Umbilical cord (tissue), 2 donors: ENCODE measurements at places on chromosomes 4 and X. TPM values are rescaled to one million over a fixed set of nuclear protein-coding genes. Genes with fewer than 3 reads are reported as not detected.

Gene AKAP4
- 0.24 TPM for total RNA-seq

DNA sequence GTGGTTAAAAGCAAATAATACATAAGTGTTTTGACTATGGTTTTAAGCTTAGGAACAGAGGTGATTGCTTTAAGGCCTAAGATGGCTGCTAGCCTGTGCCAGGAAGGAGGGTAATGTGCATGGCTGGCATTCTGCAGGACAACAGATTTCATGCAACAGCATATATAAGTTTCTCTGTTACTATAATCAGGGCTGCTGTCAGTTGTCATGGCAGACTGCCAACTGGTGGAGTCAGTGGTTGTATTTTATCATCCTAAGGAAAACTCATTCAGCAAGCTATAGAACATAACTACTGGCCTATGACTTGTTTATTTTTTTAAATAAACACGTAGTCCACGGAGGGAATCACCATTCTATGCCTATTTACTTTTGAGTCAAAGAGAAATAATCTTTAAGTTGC, 77.7 kb upstream of the DCAF8L1 start:
- DNase-seq = peak; percentile 50

Gene ZFP92
- total RNA-seq = 5.1 TPM

DNA sequence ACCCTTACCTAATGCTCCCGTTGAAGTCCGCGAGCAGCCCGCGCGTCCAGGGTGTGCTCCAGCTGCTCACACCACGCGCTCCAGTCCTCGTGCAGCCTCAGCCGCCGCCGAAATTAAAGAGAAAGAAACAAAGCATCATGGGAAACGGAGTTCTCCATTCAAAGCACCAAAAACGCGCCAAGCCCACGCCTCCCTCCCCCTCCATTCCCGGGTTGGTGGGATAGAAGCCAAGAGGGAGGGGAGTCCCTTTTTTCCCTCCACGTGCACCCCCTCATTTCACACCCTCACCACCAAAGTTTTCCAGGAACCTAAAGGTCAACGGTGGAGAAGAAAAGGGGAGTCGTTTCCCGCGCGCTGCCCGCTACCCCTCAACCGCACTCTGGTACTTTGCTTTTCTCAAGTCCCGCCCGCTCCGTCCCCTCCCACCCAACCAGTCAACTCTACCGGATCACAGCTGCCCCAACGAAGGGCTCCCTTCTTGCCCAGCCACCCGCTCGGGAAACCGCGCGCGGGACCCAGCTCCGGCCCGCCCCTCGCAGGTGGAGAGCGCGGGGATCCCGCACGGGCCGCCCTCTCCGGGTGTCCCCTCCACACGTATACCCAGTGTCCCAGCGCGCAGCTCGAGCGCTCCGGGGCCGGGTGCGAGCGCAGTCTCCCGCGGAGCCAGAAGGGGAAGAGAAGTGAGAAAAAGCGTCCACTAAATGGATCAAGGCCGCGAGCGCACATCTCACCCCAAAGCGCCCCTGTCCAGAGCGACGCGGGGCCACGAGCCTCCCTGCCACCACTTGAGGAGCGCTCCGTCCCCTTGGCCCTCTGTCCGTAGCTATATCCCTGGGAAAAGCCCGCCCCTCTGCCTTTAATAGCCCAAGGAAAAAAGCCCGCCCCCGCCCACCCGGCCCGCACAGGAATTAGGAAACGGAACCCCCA, 65.1 kb upstream of the CCDC160 start:
- DNase-seq = peak; percentile 47

- DNase-seq = peak; percentile 4
Observed at GRCh38 chrX:18797141-18797540, 89.7 kb downstream of the PPEF1 start.

Gene EREG
- total RNA-seq = 3.9 TPM

- DNase-seq = no peak
Observed at GRCh38 chr4:31045724-31046318, 325.7 kb downstream of the PCDH7 start.

- DNase-seq = no peak
Observed at GRCh38 chrX:7159149-7159861, 11.4 kb upstream of the PUDP start.

Gene CFP
- total RNA-seq = 0.96 TPM

Gene TCP11X2
- not detected for total RNA-seq

DNA sequence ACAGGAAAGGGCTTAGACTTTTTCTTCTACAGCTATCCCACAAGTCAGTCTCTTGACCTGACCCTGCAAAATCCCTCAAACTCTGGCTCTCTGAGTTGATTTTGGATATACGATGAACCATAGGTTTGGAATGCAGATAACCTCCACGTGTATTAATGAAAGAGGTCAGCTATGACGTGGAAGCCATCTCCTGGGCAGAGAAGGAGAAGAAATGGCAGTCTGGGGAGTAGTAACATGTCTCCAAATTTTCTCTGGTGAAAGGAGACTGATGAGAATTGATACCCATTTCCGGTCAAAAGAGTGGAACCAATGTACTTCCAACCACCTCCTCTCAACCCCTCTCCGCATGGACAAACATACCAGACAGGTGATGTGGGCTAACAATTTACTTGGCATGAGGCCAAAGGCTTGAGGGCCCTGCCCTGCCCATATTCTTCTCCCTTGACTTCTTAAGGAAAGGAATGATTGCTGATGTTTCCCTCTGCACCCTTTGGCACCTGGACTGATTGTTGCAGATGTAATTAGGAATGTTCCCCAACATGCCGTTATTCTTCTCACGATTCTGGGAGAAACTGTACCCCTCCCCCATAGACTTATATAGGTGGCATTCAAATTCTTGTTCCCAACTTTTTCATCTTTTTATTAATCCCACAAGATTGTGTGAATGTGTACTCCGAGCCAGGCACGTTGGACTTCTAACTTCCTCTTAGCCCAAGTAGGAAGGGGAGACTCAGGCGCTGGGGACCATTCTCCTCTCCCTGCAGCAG, 580 bp upstream of the PLS3 start:
- peak; percentile 39 for DNase-seq

DNA sequence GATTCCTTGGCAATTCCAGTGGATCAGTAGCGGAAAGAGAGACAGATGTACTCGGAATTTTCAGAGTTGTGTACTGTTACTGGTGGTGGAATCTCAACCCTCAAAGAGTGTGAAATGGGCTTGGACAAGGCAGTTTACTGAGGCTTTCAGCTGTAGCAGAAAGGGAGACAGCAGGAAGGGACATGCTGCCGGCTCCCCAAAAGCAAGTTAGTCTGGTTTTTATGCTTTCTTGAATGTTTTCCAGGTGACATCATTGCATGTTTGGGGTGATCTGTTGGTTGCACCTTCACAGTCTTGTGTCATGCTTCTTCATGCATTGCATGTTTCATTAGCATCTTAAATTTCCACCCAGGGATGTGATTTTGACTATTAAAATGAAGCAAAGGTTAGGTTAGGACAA, 1282.2 kb downstream of the ADGRL3 start:
- DNase-seq = peak; percentile 19

- peak; percentile 19 for DNase-seq
Observed at GRCh38 chrX:276581-277201, 4.5 kb upstream of the PLCXD1 start.

GRCh38 chr4:186105647-186106321, 1.3 kb downstream of the FAM149A start:
- DNase-seq = no peak

DNA sequence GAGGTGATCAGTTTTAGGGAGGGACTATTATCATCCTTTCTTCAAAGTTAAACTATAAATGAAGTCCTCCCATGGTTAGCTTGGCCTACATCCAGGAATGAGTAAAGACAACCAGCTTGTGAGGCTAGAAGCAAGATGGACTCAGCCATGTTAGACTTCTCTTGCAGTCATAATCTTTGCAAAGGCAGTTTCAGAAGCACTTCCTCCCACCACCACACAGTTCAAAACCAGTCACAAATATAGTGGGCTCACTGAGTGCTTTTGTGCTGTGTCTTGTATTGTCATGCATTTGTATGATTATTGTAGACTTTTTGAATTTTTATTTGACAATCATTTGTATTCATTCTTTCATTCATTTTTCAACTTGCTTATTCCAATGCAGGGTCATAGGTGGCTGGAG, 204.5 kb downstream of the ZNF674 start:
- DNase-seq = no peak

DNA sequence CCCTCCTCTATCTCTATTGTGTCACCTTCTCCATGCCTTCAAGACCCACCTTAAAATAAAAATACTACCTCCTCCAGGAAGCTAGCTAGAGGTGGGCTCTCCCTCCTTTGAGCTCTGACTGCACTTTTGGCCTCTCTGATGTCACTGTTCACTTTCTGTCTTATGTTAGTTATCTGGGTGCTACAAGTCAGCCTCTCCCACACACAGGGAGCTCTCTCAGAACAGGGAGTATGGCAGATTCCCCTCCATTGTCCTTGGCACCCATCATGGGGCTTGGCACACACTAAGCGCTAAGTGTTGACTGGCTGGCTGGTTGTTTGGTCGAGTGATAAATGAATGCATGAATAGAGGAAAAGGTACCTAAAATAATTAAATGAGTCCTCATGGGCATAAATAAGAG, 21.2 kb upstream of the KDM5C start:
- DNase-seq = no peak

GRCh38 chrX:14362721-14363120, 166.6 kb upstream of the GLRA2 start:
- peak; percentile 10 for DNase-seq
